ENCODE measurements at places on chromosomes 13 and 19.
A peak's percentile ranks its signal among the peaks of the same experiment; 100 is the strongest.

DNA sequence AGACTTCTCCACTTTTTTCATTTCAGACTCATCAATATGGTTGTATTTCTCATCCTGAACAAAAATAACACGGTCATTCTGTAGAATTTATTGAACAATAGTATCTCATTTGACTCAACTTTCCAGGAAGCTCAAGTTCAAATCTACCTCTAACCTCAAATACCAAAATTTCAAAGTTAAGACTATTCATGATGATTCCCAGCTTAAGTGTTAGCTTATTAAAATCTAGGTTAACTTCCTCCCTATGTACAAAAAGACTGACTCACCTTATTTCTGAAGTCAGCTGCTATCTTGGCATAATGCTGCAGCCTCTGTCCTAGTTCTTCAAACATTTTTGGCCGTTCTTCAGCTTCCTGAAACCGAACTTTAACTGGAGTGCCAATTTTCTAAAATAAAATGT, 23.2 kb downstream of the HSPH1 start:
- no peak for DNase-seq

DNA sequence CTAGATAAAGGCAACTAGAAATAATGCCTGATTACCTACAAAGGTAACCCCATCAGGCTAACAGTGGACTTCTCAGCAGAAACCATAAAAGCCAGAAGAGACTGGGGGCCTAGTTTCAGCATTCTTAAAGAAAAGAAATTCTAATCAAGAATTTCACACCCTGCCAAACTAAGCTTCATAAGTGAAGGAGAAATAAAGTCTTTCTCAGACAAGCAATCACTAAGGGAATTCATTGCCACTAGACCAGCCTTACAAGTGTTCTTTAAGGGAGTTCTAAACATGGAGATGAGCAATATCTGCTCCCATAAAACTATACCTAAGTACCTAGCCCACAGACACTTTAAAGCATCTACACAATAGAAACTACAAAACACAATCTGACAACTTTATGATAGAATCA, 823.5 kb downstream of the PCDH17 start:
- no peak for DNase-seq

DNA sequence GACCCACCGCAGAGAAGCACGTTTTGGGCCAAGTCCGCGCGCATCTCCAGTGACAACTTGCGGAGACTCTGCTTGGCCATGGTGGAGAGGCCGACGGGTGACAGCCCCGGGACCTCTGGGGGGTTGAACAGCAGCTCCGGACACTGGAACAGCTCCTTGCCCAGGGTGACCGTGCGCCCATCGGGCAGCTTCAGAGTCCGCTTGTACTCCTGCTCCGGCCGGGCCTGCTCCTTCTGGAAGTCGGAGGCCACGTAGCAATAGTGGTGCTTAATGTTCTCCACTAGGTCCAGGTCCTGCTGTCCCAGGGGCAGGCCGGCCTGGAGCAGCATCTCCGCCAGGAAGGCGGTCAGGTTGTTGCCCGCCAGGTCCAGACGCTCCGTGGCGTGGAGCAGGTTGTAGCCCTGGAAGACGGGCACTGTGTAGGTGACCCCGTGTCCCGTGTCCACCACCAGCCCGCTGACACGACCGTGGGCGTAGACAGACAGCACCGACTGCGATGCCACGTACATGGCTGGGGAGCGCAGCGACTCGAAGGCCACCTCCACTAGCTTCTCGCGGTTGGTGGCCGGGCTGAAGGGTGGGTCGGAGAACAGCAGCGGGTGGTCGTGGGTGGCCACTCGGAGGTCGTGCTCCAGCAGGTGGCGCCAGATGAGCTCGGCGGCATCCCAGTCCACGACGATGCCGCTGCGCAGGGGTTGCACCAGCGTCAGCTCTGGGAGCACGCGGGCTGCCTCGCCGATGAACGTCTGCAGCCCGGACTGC, 743 bp downstream of the ACTL9 start:
- DNase-seq = peak; percentile 67

DNA sequence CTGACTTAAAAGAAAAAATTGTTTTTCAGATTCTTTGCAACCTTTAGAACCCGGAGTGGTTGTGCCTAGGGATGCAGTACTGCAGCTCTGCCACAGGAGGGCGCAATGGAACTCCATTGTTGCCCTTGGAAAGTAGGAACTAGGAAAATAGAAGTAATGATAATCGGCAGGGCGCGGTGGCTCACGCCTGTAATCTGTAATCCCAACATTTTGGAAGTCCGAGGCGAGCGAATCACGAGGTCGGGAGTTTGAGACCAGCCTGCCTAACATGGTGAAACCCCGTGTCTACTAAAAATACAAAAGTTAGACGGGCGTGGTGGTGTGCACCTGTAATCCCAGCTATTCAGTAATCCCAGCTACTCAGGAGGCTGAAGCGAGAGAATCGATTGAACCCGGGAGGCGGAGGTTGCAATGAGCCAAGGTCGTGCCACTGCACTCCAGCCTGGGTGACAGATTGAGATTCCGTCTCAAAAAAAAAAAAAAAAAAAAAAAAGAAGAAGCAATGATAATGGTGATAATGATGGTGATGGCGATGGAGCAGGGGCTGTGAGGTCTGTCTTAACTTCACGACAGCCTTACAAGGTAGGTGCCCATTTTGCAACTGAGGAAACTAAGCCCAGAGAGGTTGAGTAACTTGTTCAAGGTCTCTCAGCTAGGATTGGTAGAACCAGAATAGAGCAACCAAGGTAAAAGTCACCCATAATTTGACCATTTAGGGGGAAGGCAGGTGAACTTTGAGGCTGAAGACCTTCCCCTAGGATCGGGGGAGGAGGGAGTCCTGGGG, 5.5 kb upstream of the ADAMTS10 start:
- peak; percentile 87 for DNase-seq

DNA sequence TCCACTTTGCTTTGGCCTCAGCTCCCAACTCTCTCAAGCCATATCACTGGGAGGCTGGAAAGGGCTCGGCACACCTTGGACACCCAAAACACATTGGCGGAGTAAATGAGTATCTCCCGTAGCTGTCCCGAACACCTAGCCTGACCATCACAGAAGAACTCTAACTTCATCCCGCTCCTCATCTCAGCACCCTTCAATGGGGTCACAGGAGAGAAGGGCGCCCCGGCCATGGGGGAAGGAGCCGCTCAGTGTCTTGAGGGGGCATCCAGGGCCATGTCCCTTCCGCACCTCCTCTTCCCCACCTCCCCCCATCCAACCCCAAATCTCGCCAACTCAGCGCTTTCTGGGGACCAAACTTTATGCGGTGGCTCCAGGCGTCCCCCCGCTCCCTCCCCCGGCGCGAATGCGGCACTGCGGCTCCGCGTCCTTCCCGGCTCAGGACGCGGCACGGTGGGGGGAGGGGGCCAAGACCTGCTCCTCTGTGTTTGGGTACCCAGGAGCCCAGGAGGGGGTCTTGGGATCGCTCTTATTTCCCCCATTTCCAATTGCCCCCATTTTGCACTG, 3.0 kb downstream of the KCNC3 start:
- DNase-seq = no peak

DNA sequence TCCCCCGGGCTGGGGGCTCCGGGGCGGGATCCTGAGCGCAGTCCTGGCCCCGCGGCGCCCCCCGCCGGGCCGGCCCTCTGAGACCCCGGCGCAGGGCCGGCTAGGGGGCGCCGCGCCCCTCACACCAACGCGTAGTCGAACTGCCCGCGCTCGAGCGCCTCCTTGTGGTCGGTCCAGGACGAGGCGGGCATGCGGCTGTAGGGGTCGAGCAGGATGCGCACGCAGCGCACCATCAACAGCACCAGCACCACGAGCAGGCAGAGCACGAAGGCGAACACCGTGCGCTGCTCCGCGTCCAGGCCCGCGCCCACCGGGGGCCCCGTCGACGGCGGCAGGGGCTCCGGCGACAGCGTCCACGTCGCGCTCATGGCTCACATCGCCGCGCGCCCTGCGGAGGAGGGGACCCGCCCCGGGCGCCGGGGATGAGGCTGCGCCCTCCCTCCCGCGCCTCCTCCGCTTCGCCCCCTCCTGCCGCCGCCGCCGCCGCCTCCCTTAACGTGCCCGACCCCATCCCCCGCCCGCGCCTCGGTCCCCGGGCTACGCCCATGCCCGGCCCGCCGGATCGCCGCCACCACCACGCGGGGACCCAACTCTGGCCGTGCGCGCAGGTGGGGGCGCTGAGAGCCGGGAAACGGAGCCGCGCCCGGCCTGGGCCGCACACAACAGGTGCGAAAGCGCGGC, 624 bp downstream of the CTXN1 start:
- peak; percentile 96 for DNase-seq

DNA sequence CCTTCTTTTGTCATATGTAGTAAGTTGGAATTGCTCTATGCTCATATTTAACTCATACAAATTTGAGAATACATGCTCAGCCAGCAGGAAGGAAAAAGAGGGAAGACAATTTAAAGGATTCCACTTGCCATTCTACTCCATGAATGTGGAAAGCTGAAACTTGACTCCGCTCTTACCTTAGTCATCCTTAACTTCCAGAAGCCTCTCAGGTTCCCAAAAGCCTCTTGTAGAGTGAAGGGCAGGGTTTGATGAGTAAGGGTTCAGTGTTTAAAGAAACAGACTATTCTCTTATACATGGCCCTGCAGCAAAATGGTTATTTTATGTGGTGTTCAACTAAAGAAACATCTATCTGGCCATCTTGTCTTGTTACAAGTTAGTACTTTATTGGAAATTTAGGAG, 27.1 kb downstream of the FAM124A start:
- no peak for DNase-seq

DNA sequence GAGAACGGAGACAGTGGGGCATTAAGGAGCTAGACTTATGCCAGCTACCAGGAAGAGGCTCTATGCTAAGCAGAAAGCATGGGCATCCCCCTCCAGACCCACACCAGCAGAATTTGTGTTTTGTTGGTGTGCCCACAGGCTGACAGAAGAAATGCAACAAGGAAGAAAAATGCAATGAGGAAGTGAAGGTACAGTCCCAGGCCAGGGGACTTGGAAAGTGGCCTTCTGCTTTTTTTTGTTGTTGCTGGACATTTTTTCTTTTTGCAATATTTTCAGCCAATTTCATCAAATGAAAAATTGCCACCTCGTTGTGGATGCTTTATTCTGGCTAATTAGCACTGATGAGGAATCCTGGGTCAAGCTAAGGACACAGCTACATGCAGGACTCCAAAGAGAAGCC, 167.7 kb downstream of the TSHZ3 start:
- no peak for DNase-seq
